ENCODE measurements at places on chromosomes 3 and 15.

GRCh38 chr3:126994661-126995245 lies 11.8 kb downstream of the PLXNA1 start:
- DNase-seq = no peak

GRCh38 chr3:125250973-125251372 lies 38.4 kb upstream of the SLC12A8 start:
- no peak for DNase-seq

- DNase-seq = no peak
Measured at GRCh38 chr3:130433306-130433705, 83.7 kb upstream of the COL6A6 start.

- no peak for DNase-seq
Measured at GRCh38 chr3:3085782-3086181, 24.4 kb downstream of the IL5RA start.

GRCh38 chr3:147398813-147399534 lies 7.4 kb downstream of the ZIC4 start:
- no peak for DNase-seq

- DNase-seq = peak; percentile 70
Measured at GRCh38 chr15:60589728-60590127, 110.8 kb upstream of the ICE2 start.
